DND-41 (cell line): ENCODE measurements at places on chromosomes 12 and 14.

GRCh38 chr14:35766036-35766699 is 42.9 kb downstream of the RALGAPA1 start:
- no peak for DNase-seq

DNA sequence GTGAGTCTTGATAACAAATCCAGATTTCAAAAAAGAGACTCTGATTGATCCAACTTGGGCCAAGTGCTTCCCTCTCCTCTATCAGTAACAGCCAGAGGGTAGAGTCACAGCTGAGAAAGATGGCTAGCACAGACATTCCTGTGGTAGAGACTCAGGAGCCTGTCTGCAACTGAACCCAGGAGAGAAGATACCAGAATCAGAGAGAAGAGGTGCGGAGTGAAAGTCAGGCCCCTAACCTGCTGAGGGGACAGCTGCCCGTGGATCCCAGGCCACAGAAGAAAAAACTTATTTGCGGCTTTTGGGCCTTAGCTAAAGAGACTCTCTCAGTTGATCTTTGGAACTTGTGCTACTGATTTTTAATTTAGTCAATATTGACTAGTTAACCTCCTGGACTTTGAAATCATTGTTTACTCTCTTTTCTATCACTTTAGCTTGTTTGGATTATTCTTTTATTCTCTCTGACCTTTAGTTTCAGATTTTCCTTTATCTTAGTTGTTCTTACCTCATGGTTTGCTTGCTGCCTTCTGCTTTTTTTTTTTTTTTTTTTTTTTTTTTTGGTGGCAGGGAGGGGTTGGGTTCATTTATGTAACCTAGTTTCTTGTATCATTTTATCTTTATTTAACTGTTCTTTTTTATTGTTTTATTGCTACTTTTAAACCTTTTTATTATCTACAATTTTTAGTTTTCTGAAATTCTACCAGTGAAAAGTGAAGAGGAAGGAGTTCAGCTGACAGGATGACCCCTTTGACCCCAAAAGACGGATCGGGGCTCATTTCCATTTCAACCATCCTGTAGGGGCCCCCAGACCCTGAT is 154.9 kb upstream of the KRR1 start:
- DNase-seq: no peak

- DNase-seq: no peak
These were observed 23.6 kb downstream of the PACS2 start for GRCh38 chr14:105337966-105338741.

GRCh38 chr14:100262545-100262944 is 23.6 kb downstream of the YY1 start:
- DNase-seq: no peak

DNA sequence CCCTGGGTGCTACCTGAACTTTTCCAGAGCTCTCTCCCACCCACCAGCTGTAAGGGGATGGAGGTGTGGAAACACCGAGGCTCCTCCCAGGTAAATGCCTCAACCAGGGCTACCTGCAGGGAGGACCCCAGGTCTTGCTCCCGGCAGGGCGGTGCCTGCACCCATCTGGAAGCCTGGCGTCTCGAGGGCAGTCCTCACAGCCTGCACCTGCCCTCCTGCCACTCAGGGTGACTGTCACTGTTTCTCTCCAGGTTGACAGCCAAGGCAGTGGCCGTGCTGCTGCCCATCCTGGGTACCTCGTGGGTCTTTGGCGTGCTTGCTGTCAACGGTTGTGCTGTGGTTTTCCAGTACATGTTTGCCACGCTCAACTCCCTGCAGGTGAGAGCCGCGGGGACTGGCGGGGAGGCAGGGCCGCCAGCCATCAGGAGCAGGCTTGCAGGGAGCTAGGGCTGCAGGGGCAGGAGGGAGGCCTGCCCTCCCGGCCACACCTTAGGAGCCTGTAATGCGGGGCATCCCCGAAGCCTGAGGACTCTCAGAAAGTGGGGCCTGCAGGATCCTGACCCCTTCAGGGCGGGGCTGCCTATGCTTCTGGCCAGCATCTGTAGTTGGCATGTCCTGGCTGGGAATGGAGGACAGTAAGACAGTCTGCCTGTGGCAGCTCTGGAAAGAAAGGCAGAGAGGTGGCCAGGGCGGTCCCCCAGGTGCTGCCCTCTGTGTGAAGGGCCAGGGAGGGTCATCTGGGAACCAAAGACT is 182.3 kb downstream of the ADGRD1 start:
- no peak for DNase-seq

DNA sequence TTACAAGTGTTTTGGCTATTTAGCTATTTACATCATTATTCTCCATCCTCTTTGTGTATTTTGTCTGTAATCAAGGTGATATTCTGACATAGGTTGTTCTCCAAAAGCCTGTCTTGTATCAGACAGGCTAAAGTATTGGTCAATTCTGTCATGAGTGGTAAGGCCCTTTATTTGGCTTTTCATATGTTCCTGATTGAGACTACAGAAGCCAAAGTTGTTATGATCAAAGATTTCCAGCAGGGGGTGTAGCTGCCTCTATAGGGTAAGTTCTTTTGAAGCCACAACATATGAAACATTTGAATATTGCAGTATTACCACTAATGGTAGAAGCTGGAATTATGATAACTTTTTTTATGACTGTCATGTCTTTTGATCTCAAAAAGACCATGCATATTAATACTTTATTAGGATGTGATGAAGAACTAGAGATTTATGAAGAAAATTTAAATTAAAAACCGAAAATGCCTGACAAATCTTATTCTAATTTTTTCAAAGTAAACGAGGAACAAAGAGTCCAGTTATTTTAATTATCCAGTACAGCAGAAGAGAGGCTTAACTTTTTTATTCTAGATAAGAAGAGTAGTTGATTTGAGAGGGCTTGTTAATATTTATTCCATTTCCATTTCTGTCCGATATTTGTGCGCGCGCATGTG is 3.4 kb upstream of the ARHGAP5 start:
- DNase-seq: peak; percentile 68

- DNase-seq: no peak
These were observed 212.7 kb downstream of the PHLDA1 start for GRCh38 chr12:75818863-75819262.

DNA sequence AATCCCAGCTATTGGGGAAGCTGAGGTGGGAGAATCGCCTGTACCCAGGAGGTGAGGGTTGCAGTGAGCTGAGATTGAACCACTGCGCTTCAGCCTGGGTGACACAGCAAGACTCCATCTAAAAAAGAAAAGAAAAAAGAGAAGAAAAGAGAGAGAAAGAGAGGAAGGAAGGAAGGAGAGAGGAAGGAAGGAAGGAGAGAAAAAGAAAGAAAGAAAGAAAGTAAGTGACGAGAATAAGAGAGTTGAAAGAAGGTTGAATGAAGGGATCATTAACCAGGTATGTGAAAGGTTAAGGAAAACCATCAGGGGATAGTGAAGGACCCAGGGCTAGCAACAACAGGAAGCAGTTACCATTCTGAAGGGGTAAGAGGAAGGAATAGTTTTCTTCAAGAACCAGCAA is 4.2 kb upstream of the DTD2 start:
- no peak for DNase-seq

DNA sequence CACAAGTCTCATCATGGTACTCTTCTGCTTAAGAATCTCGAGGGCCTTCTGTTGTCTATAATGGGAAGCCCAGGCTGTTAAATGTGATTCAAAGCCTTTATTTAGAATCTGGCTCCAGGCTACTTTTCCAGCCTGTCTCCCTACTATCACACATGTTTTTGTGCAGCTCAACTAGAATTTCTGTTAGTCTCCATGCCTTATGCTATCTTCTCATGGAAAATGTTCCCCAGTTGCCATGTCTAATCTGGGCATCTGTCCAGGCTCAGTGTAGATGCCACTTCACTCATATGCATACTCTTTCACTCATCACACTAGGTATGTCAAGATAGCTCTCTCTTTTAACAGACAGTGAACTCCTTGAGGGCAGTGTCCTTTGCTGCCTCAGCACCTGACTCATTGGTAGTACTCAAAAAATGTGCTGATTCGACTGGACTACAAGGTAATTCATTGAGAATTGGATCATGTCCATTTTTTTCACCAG is 145.3 kb downstream of the TTLL5 start:
- DNase-seq: no peak

GRCh38 chr14:93104961-93105360 is 10.8 kb downstream of the ITPK1 start:
- DNase-seq: no peak

DNA sequence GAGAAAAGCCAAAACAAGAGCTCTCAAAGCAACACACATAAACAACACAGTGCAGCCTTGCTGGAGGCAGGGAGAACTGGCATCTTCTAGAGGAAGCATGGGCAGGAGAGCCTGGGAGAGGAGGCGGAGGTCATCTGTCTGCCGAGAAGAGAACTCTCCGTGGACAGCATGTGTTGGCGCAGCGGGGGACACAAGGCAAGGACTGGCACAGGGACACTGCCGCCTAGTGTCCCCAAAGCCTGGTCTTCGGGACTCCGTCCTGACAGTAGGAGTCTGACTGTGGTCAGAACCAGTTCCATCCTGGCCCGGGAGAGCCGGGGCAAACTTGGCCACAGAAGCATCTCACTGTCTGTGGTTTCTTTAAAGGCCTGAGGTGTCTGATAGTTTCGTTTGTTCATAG is 47.3 kb downstream of the KCNA1 start:
- DNase-seq: no peak

DNA sequence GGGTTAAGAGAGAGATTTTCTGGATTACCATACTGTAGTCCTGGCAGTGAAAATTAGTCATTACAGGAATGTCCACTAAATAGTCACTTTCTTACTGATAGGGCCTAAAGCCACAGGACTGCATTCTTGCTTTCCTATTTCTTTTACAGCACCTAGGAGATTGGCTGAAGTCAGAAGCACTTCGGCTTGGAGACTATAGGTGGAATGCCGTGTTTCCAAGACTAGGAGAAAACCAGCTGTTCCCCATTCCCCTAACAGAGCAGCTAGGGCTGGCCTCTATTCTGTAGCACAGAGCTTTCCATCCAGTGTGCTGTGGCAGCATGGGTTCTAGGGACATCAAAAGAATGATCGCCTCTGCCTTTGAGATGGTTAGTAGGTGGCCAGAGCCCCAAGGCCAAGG is 15.1 kb downstream of the PIGH start:
- no peak for DNase-seq

- DNase-seq: no peak
These were observed 66.5 kb downstream of the PUS7L start for GRCh38 chr12:43692064-43692463.

DNA sequence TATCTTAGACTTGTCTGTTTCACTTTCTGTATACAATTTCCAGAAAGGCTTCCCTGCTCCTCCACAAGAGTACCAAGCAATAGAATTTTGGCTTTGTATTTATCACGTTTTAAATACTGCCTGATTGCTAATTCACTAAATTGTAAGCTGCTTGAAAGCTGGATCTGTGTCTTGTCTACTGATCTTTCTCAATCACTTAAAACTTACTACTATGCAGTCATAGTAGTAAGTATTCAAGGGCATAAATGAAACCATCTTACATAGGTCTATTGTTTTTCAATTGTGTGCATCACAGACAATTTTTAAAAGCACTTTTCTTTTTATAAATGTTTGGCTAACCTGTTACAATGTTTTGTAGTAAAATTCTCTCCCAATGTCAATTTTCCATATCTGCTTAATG is 1.2 kb upstream of the GLIPR1L2 start:
- no peak for DNase-seq

DNA sequence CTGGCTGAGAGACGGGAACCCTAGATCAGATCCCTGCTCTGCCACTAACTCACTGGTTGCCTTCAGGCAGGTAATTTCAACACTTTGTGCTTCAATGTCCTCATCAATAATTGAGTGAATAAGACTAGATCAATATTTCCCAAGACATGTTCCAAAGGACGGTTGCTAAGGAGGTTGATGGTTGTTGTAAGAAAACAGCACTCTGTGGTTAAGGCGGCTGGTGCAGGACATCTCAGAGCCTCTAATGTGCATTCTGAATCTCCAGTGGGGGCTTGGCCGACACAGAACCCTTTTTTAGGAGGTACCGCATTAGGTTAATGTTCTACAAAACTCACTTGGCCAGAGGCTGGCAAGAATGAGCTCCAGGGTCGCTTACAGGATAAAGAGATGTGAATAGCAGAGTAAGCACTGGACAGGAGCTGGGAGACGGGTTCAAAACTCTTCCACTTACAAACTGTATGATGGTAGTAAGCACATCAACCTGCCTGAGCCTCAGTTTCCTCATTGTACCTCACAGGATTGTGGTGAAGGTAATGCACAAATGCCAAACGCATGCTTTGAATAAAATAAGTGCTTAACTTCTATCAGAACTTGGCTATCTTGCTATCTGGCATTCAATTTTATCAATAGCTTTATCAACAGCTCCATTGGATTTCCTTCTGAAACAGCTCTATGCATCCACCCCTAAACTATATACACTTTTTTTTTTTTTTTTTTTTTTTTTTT is 136.9 kb upstream of the PARP11 start:
- no peak for DNase-seq

DNA sequence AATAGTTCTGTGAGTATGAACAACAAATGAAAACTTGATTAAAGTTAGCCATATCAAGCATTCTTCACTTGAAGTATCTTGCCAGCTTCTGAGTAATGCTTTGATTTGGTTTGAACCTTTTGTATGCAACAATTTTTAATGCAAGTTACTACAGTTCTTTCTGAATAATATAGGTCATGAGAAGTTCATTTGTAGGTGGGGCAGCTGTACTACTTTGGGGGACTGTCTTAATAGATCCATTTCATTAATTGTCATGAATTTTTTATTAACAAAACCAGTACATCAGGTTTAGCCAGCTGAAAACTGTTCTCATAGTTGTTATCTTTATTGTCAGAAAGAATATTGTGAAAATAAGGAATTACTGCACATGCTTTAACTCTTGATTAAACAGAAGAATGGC is 142.7 kb downstream of the FOXA1 start:
- DNase-seq: no peak

GRCh38 chr12:49969027-49969426 is 3.7 kb upstream of the AQP6 start:
- no peak for DNase-seq

GRCh38 chr12:52300796-52301691 is 9.7 kb upstream of the KRT81 start:
- no peak for DNase-seq

DNA sequence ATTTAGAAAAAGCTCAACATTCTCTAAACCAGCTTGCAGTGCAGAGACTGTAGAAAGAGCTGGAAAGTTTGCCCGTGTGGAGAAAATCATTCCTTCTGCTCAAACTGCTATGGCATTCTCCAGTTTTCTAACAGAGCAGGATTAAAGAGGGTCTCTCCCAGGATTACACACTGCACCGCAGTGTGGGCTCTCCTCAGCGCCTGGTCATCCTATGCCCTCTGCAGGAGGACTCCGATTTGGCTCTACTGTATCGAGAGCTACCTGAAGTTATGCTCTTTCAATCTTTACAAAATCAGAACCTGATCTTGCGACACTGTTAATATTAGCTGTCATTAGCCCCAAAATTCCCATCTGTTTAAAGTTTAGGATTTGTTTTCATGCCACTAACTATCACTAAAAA is 33.0 kb downstream of the BHLHE41 start:
- no peak for DNase-seq

DNA sequence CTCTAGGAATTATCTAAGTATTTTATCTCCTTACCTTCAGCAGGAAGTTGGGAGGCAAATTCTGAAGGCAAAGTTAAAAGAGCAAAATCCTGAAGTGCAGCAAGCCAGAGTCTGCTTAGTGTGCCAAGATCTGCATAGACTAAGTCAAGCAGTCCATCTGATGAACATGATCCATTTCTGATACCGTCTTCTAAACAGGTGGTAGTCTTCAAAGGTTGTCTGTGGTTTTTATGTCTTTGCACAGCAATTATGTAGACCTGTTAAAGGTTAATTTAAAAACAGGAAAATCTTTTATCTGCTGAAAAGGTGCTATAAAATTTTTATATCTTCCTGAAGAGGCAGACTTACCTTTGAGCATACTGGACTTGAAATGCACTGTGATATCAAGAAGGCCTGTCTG is 105.3 kb upstream of the HECTD1 start:
- no peak for DNase-seq
